Transverse colon (tissue), 4 donors: ENCODE measurements at places on chromosomes 13 and 19. TPM values are rescaled to one million over a fixed set of nuclear protein-coding genes. Genes with fewer than 3 reads are reported as not detected.

DNA sequence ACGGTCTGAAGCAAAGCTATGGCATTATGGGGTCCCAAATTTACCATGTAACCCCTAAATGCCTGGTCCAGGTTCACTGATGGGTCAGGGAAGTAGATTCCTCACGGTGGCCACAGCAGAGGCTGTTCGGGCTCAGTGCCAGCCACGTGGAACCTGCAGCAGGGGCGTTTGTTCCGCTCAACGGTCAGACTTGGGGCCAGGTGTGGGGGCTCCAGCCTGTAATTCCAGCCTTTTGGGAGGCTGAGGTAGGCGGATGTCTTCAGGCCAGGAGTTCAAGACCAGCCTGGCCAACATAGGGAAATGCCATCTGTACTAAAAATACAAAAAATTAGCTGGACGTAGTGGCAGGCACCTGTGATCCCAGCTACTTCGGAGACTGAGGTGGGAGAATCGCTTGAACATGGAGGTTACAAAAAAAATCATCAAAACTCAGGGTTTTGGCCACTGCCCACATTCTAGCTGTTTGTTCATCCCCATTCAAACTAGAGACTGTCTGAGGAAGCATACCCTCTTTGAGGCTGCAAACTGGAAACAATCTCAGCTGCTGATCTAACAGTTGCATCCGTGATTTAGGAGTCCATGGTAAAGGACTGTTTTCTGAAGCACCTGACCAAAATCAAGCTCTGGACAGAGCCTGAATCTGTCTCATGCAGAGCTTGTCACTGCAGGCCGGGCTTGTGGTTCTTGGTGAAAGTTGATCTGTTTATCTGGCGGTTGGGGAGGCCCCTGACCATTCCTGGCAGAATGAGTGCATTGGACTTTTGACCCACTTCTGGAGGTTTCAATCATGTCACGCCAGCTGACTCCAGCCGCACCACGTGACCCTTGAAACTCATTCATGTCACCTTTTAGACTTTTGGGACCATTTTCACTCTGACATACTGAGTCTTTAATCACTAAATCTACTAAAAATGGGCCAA, 30.2 kb upstream of the ZNF331 start:
- no peaks in the 10 kb centered on the region for H3K36me3 ChIP-seq
- no peaks in the 10 kb centered on the region for H3K4me1 ChIP-seq
- DNase-seq: no peak

DNA sequence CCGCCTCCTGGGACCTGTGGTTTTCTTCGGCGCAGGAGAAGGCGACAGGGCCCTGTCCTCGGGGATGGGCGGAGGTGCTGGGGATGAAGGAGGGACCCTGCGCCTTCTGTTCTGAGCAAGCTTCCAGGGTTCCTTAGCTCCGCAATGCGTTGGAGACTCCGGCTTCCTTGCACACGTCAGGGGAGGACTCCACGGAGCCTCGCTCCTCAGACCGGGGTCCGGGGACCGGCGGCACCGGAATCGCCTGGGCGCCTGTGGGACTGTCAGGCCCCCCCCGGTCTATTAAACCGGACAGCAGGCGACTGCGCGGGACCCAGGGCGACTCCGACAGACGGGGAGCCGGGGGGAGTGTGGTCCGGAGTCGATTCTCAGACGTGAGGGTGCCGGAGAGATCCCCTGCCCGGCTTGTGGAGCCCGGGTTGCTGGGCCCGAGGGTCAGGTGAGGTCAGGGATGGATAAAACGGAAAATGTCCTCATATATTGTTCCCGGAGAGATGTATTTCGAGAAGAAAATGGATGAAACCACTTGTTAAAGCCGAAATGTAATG, 227.4 kb downstream of the TEX29 start:
- no peaks in the 10 kb centered on the region for H3K27me3 ChIP-seq
- H3K36me3 ChIP-seq: no peaks in the 10 kb centered on the region
- no peak overlapping the region for H3K27ac ChIP-seq
- no peaks in the 10 kb centered on the region for H3K4me1 ChIP-seq
- no peak for DNase-seq
- no peak overlapping the region for H3K4me3 ChIP-seq

GRCh38 chr13:45496942-45497341, 32.2 kb downstream of the COG3 start:
- H3K36me3 ChIP-seq: no peaks in the 10 kb centered on the region
- no peaks in the 10 kb centered on the region for H3K4me1 ChIP-seq
- H3K4me3 ChIP-seq: no peak overlapping the region
- no peaks in the 10 kb centered on the region for H3K27me3 ChIP-seq

DNA sequence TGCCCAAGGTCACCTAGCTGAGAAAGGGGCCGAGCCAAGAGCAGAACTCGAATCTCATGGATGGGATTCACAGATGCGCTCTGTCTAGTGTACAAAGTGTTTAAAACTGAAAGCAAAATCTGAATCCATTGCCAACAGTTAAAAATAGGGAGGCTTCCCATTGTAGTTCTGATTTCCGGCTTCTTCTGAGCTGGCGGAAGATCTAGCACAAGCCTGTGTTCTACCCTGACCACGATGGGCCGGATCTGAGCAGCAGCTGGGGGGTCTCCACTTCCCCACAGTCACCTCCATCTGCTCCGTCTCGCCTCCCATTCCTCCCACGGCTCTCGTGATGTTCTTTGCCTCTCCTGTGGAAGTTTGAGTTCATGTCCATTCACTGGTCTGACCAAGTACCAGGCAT, 2.4 kb downstream of the CACNG8 start:
- H3K27me3 ChIP-seq: peaks cover 59% of the 10 kb centered on the region
- DNase-seq: no peak
- no peaks in the 10 kb centered on the region for H3K36me3 ChIP-seq
- H3K4me1 ChIP-seq: no peaks in the 10 kb centered on the region

GRCh38 chr13:41496420-41497234, 39.3 kb downstream of the RGCC start:
- no peak for DNase-seq
- H3K4me1 ChIP-seq: no peaks in the 10 kb centered on the region
- H3K27me3 ChIP-seq: no peaks in the 10 kb centered on the region
- H3K36me3 ChIP-seq: no peaks in the 10 kb centered on the region
- H3K27ac ChIP-seq: no peak overlapping the region
- no peak overlapping the region for H3K4me3 ChIP-seq

- peak overlapping the region; percentile 87 for H3K4me3 ChIP-seq
- DNase-seq: peak; percentile 86
- peak overlapping the region; percentile 95 for H3K27ac ChIP-seq
These were observed 1.2 kb downstream of the RABAC1 start for GRCh38 chr19:41957838-41958366.

- peak overlapping the region; percentile 76 for H3K27ac ChIP-seq
- H3K36me3 ChIP-seq: no peaks in the 10 kb centered on the region
- H3K4me3 ChIP-seq: no peak overlapping the region
- H3K27me3 ChIP-seq: no peaks in the 10 kb centered on the region
These were observed 46.9 kb downstream of the SIPA1L3 start for GRCh38 chr19:37953918-37954303.

DNA sequence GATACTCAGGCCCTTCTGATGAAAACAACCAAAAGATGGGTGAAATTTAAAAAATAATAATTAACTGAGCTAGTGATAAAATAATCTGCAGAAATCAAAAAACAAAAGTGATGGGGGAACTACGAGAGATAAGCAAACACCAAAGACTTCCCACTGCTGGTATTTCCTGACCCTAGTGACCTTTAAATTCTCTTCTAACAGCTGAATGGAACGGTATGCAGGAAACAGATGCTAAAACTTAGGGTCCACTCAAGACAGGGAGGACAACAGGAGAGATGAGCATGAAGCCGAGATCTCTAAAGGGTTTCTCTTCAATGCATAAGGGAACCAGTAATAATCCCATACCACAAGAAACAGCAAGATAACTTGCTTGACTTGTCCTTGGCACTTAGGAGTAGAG, 50.8 kb downstream of the USP12 start:
- no peak overlapping the region for H3K4me3 ChIP-seq
- H3K36me3 ChIP-seq: no peaks in the 10 kb centered on the region
- DNase-seq: no peak
- H3K4me1 ChIP-seq: peaks cover 20% of the 10 kb centered on the region

GRCh38 chr13:29878101-29878500, 27.7 kb upstream of the UBL3 start:
- H3K4me3 ChIP-seq: no peak overlapping the region
- DNase-seq: no peak
- no peaks in the 10 kb centered on the region for H3K36me3 ChIP-seq
- H3K4me1 ChIP-seq: no peaks in the 10 kb centered on the region

GRCh38 chr13:37741536-37741935, 128.0 kb downstream of the TRPC4 start:
- H3K4me1 ChIP-seq: no peaks in the 10 kb centered on the region
- no peaks in the 10 kb centered on the region for H3K27me3 ChIP-seq
- no peaks in the 10 kb centered on the region for H3K36me3 ChIP-seq
- no peak for DNase-seq
- H3K27ac ChIP-seq: no peak overlapping the region

DNA sequence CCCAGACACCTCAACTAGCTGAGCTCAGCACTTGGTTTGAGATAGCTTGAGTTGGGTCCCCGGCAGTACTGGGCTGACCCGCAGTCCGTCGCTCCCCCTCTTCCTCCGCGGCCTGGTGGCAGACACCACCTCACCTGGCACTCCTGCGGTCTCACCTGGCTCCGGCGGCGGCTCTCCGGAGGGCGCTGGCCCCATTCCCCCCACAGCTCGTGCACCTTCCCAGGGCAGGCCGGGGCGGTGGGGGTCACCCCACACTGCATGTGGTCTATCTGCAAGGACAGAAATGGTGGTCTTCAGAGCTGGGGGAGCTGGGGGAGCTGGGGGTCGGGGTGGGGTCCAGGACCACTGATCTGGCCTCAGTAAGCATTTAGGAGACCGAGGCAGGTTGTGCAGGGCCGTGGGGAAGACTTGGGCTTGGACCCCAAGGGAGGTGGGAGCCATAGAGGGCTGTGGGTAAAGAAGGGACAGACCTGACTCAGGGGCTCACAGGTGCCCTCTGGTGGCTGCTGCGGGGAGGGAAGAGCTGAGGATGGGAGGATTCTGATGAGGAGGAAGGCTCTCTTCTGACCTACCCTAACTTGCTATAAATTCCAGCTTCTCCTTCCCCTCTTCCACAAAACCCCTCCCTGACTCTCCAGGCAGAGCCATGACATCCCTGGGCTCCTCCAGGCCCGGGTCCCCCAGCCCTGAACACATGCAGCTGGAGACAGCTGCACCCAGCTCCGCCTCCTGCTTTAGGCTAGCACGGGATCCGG, 6.7 kb upstream of the PLIN4 start:
- no peak overlapping the region for H3K27ac ChIP-seq
- H3K27me3 ChIP-seq: no peaks in the 10 kb centered on the region
- no peak overlapping the region for H3K4me3 ChIP-seq
- peak; percentile 66 for DNase-seq

DNA sequence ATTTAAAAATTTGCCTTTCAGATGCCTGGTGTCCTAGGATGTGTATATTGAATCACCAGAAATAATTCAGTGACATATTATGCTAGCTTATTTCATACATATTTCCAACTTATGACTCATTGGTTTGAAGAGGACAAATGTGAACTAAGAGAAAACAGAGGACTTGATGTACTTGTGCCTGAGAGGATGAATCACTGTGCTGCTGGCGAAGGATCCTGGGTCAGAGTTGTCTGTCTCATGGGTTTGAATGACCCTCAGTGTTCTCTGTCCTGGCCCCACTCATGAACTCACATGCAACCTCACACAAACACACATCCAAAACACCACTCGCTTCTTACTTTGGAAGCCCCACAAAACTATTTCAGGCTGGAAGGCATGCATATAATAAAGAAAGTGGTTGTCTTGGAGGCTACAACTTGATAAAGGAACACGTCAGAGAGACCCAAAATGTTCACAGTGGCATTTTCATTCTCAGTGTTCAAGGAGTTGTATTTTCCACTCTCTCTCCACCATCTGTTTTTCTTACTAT, 129.0 kb upstream of the SPRY2 start:
- H3K4me3 ChIP-seq: no peak overlapping the region
- no peaks in the 10 kb centered on the region for H3K36me3 ChIP-seq
- H3K27me3 ChIP-seq: no peaks in the 10 kb centered on the region
- H3K27ac ChIP-seq: peak overlapping the region; percentile 70

PEAK3 gene
- not detected for total RNA-seq

SLC5A5 gene
- not detected for total RNA-seq
